ENCODE measurements at places on chromosomes 4 and X.
A peak's percentile ranks its signal among the peaks of the same experiment; 100 is the strongest.

DNA sequence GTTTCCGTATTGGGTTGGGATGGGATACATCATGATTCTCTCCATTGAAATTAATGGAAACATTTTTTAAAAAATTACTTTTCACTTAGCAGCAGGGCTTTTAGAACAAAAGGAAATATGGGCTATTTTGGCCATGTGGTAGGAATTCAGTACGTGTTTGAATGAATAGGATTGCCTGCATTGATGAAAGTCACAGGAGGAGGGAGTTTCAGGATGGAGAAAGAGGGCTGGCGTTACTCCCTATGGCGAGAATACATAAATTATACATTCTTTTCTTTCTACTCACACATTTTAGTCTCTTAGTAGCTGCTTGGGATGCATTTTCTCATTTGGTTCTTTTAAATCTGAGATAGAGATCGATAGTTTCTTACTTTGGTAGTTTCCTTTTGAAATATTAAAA lies 100.3 kb upstream of the PDHA1 start:
- DNase-seq, result no peak

- DNase-seq, result peak; percentile 4
Observed at GRCh38 chrX:35006361-35006760, 63.8 kb downstream of the FAM47B start.

DNA sequence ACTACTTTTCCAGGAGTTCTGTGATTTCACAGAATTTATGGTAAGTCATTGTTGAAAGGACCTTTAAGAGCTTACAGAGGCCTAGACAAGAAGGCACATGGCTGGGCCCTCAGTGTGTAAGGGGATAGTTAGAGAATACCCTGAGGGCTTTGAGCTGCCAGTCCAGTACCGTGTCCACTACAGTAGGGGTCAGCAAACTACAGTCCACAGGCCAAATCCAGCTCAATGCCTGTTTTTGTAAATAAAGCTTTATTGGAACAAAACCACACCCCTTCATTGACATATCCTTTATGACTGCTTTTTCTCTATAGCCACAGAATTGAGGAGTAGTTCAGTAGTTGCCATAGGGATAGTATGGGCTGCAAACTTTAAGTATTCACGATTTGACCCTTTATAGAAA lies 176.2 kb downstream of the MID1 start:
- DNase-seq, result no peak

DNA sequence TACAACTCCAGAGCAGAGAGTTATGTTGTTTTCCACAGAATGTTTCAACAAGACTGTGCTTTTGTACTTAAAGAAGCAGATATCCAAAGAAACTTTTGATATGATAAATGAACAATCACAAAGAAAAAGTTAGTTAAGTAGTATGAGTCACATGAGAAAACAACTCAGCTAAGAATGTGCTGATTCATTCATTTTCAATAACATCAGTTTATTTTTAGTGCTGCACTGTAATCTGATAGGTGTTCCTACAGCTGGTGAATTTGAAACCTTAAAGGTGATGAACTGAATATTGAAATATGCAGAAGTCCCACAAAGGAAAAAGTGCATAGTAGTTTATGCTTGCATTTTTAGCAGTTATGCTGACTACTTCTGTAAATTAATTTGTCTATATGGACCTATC lies 180.3 kb upstream of the TENM3 start:
- peak; percentile 32 for DNase-seq

GRCh38 chrX:12400218-12400617 lies 261.9 kb downstream of the FRMPD4 start:
- no peak for DNase-seq

GRCh38 chr4:176549161-176549865 lies 229.5 kb downstream of the SPCS3 start:
- no peak for DNase-seq

DNA sequence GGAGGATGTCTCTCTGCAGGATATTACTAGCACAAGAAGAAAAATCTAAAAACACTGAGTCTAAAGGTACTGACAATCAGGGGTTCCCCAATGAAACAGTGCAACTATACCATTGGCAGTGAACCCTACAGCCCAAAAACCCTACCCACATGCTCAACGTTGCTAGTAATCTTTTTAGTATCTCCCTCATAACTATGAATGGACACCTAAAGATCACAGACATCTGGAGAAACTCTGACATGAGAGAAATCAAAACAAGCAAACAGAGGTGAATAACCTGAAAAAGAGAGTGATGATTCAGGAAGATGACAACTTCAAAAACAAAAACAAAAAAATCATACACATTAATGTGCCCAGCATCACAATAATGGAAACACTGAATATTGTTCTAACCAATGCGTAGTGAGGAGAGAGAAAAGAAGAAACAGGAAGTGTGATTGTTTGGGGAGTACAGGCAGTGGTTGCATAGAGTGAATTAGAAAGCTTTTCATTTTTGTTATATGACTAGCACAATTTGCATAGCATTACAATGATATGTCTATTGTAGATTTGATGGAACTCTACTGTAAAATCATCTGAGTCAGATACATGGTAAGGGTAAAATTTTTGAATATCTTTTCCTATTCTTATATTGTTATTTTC lies 78.9 kb upstream of the FMR1 start:
- no peak for DNase-seq

DNA sequence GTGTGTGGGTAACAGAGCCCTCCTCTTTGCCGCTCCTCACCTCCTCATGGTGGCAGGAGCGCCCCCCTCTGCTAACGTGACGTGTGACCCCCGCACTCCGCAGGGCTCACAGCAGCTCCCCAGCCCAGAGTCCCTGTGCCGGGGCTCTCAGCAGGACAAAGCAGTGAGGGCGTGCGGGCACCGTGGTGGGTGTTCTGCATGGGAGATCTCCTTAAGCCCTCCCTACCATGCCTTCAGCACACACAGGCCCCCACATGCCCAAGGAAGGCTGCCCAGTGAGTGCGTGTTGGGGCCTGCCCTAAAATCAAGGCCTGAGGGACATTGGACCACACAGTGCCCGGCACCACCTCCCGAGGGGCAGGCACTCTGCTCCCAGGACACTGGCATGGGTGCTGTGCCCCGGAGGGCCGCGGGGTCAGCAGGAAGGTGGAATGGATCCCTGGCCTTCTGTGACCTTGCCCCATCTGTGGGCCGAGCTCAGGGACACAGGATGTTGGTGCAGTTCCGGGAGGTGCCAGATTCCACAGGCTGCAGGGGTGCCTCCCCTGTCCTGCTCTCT lies 10.1 kb downstream of the PSAPL1 start:
- DNase-seq, result no peak

- DNase-seq, result no peak
Observed at GRCh38 chr4:116639070-116639577, 446.3 kb downstream of the TRAM1L1 start.

- peak; percentile 24 for DNase-seq
Observed at GRCh38 chr4:80071604-80072227, 1.3 kb downstream of the ANTXR2 start.

GRCh38 chrX:456551-457291 lies 70.0 kb upstream of the PPP2R3B start:
- DNase-seq, result no peak

- DNase-seq, result no peak
Observed at GRCh38 chrX:40009890-40010289, 87.9 kb downstream of the BCOR start.

- DNase-seq, result no peak
Observed at GRCh38 chr4:87058356-87059073, 123.7 kb downstream of the AFF1 start.

DNA sequence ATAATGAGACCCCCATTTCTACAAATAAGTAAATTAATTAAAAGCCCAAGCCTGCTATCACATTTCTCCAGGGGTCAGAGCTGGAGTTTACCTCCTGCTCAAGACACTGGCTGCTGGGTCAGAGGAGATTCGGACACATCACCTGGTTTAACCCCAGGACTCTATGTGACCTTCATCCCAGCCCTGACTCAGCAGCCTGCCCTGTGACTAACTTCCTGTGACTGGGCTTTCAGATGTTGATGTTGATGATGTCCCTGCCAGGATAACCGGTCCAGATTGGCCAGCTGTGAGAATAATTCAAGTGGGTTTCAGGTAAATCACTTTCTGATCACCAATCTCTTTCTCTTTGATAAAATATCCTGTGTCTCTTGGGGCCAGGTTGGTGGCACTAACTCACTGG lies 102.4 kb upstream of the MAML3 start:
- peak; percentile 59 for DNase-seq

GRCh38 chr4:174563399-174563798 lies 41.1 kb upstream of the HPGD start:
- no peak for DNase-seq

GRCh38 chr4:146916479-146917076 lies 29.1 kb downstream of the TTC29 start:
- peak; percentile 18 for DNase-seq

DNA sequence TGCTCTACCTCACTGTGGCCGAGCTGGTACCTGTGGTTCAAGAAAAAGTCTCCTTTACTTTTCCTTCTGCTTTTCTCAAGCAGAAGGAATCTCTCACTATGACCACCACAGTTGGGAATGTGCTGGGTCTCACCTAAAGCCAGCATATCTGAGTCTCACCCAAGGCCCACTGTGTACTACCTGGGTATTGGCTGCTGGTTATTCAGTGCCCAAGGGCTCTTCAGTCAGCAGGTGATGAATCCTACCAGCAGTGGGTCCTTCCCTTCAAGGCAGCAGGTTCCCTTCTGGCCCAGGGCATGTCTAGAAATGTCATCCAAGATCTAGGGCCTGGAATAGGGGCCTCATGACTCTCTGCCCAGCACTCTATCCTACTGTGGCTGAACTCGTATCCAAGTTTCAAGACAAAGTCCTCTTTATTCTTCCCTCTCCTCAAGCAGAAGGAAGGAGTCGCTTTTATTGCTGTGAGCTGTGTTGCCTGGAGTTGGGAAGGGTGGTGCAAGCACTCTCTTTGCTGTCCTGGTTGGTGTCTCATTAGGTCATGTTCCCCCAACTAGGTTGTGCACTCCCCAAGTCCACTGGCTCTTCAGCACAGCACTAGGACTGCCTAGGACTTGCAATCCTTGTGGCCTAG lies 6.1 kb downstream of the CXCL10 start:
- no peak for DNase-seq

- DNase-seq, result no peak
Observed at GRCh38 chrX:9286234-9286633, 178.6 kb upstream of the TBL1X start.

DNA sequence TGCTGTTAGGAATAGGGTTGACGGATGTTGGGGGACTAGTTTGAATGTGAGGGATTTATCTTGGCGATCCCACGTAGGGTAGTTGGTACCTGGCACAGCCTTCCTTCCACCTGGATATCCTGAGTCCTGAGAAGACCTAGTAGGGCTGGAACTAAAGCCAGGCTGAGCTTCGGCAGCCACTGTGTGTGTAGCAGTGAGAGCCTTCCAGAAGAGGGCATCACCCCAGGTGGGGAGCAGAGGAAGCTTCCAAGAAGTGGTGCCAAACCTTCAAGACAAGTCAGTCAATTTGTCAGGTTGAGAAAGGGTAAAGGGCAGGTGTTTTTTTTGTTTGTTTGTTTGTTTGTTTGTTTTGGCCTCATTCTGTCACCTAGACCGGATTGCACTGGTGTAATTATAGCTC lies 1.2 kb upstream of the FGFBP2 start:
- DNase-seq, result no peak

DNA sequence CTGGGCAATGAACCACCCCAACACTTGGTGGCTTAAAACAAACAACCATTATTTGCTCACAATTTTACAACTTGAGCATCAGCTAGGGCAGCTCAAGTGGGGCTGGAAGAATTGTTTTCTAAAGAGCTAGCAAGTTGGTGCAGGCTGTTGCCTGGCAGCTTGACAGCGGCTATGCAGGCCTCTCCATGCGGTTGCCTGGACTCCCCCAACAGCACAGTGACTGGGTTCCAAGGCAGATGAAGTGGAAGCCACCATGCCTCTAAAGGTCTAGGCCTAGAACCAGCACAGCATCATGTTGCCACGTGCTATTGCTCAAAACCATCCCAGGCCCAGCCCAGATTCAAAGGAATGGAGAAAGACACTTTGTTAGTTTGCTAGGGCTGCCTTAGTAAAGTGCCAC lies 114.8 kb downstream of the BCOR start:
- DNase-seq, result no peak

GRCh38 chrX:22164770-22165388 lies 107.8 kb upstream of the CBLL2 start:
- DNase-seq, result no peak

GRCh38 chr4:7007142-7007907 lies 35.8 kb upstream of the TADA2B start:
- no peak for DNase-seq

DNA sequence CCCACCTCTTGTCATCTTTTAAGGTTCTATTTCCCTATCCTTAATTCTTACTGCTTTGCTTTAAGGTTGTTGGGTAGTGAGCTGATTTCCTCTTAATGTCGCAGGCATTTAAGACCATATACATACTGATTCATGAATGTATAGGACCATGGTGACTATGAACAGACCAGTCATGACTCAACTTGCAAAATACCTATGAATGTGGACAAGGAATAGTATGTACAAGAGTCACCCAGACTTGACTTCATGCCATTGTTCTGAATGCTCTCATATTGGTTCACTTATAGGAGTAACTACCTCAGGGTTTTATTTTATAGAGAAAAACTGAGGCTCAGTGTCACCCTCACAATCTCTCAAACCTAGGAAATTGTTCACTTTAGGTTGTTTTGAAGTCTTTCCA lies 44.3 kb downstream of the CCNG2 start:
- no peak for DNase-seq

DNA sequence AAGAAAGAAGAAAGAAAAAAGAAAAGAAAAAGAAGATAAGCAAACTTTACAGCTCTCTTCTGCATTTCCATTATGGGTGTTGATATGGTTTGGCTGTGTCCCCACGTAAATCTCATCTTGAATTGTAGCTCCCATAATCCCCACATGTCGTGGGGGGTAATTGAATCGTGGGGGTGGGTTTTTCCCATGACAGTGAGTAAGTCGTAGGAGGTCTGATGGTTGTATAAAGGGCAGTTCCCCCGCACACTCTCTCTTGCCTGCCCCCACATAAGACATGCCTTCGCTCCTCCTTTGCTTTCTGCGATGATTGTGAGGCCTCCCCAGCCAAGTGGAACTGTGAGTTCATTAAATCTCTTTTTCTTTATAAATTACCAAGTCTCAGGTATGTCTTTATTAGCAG lies 7.3 kb upstream of the RAB9A start:
- no peak for DNase-seq

All from AG20443 (cell line).